Sciatic nerve (tissue), 2 donors: ENCODE measurements at places on chromosomes 13 and 19. TPM values are rescaled to one million over a fixed set of nuclear protein-coding genes. Genes with fewer than 3 reads are reported as not detected.

The WDR62 gene
- total RNA-seq = 1.2 TPM

The ZNF480 gene
- 13.7 TPM for total RNA-seq

The CYP4F12 gene
- total RNA-seq = 23.6 TPM

The ODAD3 gene
- 0.31 TPM for total RNA-seq

The RNF113B gene
- not detected for total RNA-seq

The PCP2 gene
- not detected for total RNA-seq

DNA sequence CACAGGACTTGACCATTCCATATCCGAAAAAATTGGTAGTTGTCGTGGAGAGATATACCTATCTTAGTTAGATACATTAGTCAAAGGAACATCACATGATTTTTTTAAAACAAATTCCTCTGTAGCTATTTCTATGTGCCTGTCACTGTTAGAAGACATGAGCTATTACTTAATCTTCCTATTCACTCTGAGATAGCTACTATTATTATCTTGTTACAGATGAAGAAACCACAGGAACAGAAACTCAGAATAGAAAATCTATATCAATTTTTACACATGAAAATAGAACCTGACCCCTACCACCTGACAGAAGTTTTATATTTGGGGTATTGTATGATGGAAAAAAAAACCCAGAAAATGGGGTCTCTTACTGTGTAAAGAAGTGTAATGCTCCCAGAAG is 68.9 kb upstream of the TDRD3 start:
- DNase-seq = no peak

- no peak for DNase-seq
These were observed 5.3 kb upstream of the NRTN start for GRCh38 chr19:5799247-5800241.

GRCh38 chr13:23687614-23688013 is 117.4 kb downstream of the TNFRSF19 start:
- no peak for DNase-seq

DNA sequence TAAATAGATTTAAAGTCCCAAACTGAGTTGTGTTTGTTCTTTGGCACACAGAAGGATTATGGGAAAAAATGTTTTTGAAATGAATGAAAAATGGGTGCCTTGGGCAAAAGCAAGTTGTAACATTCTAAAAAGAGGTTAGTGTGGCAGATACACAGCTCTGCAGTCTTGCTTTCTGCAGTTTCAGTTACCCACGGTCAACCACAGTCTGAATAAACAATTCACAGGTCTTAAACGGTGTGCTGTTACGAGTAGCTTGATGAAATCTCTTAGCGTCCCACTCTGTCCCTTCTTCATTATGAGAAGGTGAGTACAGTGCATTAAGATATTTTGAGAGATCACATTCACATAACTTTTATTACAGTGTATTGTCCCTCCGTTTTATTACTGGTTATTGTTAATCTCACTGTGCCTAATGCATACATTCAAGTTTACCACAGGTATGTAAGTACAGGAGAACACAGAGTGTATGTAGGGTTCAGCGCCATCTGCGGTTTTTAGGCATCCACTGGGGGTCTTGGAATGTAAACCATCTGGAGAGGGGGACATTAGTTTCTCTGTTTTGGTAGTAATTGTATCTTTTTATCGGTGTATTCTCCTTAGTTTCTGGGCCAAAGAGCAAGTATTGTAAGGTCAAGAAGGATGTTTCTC is 8.1 kb downstream of the FARP1 start:
- no peak for DNase-seq

- DNase-seq = no peak
These were observed 8.9 kb upstream of the ZNF787 start for GRCh38 chr19:56130006-56130405.

GRCh38 chr13:55091172-55091571 is 2049.5 kb upstream of the PRR20A start:
- no peak for DNase-seq

- no peak for DNase-seq
These were observed 5.6 kb downstream of the LILRB4 start for GRCh38 chr19:54668353-54668752.
